ENCODE measurements at places on chromosomes 16 and 17.

- DNase-seq, result no peak
Observed at GRCh38 chr17:31535581-31535981, 144.1 kb downstream of the RAB11FIP4 start.

DNA sequence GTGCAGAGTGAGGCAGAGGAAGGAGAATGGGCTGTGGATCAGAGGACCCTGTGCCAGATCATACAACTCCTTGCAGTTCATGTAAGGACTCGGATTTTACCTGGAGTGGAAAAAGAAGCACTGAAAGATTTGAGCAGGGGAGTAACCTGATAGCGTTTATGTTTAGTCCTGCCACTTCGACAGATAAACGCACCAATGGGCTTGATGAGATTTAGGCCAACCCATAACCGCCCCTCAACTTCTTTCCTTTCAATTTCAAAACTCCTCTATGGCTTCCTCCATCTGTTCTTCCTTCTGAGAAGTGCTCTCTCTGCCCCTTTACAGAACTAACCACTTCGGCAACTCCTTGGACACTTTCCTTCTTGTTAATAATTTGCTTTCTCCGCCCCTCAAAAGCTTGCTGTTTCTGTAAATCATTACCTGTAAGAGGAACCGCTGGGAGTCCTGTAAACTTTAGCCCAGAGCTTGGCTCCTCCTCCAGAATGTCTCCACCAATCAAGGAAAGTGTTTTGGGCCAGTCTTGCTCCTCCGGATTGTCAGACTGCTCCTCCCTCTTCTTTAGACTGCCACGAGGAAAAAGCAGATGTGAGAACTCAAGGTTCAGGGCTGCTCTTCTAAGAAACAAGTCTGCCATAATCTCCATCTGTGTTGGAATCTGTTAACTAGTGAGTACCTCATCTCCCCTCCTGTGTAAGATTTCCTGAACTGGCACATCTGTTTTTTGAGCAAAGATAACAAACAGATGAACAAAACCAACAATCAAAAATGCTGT lies at the start of gene ACSM3:
TSS of gene ACSM3 (plus strand) at position 554 of the 772 bp plus-strand sequence. CDS start 6,021 bp downstream, outside the sequence.
- DNase-seq, result peak; percentile 76

GRCh38 chr16:19549673-19550072 lies 5.8 kb upstream of the VPS35L start:
- DNase-seq, result no peak

GRCh38 chr17:15909481-15909991 lies 35.4 kb upstream of the ADORA2B start:
- DNase-seq, result no peak

GRCh38 chr17:28743243-28744103 lies at the start of gene TRAF4:
TSS of gene TRAF4 (plus strand) at chr17:28744011. CDS start at chr17:28744113, 102 bp downstream.
- peak; percentile 71 for DNase-seq

DNA sequence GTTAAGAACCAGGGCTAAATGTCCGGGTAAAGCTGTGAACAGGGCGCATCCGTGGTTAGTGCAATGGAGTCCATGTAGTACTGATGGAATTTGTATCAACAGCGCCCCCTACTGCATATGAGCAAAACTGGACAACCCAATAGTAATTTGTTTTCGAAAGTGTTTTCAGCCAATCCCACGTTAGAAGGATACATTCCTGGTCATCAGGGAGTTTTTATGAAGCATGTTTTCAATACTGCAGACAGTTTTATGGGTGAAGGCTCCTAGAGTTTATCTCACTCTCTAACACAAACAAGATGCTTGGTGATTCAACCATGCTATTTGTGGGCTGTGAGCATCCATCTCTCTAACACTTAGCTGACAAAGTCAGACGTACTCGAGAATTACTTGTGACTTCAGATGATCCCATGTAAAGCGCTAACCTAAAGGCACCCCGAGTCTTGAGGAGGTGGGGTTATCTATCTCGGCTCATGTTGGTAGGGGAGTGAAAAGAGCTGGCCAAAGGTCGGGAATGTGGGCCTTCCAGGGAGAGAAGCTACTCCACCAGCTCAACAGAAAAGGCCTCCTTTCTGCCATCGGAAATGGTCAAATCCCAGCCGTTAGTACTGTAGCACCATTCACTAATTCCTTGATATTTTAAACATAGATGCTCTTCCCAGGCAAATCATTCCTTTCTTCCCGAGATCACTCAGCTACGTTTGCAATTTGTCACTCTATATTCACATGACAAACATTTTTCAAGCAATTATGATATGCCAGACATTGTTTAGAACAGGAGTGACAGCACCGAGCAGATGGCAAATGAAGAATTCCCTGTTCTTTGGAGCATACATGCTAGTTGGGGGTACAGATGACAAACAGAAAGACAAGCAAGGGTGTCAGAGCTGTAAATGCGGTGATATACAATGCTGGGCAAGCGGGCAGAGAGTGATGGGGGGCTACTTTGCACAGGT lies 46.9 kb upstream of the HNF1B start:
- peak; percentile 50 for DNase-seq

- no peak for DNase-seq
Observed at GRCh38 chr17:17703140-17703919, 22.1 kb downstream of the RAI1 start.

GRCh38 chr16:471353-472198 lies 46.1 kb downstream of the RAB11FIP3 start:
- DNase-seq, result no peak

- no peak for DNase-seq
Observed at GRCh38 chr17:81186203-81186602, 20.2 kb upstream of the AATK start.

- no peak for DNase-seq
Observed at GRCh38 chr17:70604854-70605253, 435.5 kb downstream of the KCNJ2 start.

DNA sequence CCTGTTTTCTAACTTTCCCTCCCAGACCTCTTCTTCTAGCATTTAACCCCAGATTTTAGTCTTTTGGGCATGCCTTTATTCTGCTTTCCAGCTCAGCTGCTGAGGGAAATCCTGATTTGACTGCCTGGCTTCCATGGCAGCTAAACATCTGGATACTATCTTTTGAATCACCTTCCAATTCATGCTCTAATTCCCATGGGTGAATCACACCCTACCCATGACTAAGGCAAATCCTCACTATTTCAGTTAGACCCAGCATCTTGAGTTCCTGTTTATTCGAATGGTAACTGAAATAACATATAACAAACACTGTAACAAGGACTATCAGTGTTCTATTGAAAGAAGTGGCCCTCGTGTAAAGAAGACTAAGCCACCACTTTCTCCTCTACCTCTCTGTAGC lies 29.8 kb downstream of the CA10 start:
- DNase-seq, result no peak

DNA sequence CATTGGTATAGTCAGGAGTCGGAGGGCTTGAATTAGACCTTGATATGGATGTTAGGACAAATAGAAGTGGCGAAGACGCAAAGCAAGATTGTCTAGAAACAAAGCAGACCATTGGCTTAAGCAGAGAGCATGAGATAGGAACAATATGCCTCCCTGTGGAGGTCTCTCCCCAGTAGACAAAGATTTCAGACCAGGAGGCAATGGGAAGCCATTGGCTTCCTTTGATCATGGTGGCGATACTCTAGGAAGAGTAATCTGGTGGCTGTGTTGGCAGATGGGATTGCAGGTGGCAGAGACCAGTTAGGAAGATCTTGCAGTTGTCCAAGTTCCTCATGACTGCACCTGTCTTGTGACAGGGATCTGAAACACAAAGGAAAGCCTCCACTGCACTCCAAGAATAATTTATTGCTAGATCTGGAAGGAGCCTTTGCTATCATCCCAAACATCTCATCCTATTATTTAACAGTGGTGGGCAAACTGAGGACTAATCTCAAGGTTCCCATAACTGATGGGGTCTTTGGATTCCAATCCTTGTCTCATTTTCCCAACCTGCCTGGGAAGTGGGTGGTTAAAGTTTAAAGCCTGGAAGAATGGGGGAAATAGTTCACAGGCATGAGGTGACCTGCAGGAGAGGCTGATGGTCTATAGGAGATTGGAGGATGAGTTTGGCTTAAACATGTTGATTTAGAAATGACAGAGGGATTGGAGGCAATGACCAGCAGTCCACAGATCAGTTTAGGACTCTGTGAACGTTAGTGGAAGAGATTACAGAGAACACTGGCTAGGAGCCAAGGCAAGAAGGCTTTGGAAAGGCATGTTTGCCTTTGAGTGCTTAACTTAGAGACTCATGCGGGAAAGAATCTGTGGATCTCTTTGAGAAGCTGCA lies 37.0 kb downstream of the HLF start:
- no peak for DNase-seq

DNA sequence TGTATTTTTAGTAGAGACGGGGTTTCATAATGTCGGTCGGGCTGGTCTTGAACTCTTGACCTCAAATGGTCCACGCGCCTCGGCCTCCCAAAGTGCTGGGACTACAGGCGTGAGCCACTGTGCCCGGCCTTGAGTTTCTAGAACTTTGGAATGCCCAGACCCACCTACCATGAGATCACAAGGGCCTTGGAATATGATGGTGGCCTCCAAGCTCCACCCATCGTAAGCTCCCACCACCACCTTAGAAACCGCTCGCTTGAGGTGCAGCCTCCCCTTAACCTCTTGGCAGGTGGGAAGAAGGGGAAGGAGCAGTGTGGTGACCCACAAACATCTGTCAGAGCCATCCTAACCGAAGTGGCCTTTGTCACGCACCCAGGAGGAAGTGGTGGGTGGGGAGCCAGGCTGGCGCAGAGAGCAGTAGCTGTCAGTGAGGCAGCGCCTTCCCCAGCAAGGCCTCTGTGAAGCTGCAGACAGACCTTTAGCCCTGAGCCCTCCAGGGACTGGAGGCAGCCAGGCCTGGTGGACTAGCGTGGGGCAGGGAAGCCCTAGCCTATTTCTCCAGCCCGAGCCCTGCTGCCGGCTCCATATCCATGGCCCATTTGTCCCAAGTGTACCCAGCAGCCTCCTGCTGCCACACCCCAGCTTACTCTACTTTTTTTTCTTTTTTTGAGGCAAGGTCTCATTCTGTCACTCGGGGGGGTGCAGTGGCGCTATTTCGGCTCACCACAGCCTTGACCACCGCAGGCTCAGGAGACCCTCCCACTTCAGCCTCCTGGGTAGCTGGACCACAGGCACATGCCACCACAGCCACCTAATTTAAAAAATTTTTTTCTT lies 13.1 kb upstream of the SEPHS2 start:
- DNase-seq, result peak; percentile 72

GRCh38 chr17:39678340-39679116 lies 9.3 kb downstream of the PGAP3 start:
- no peak for DNase-seq

GRCh38 chr16:47493381-47494337 lies 32.5 kb downstream of the PHKB start:
- no peak for DNase-seq

- peak; percentile 79 for DNase-seq
Observed at GRCh38 chr17:76772842-76773525, 35.1 kb downstream of the MFSD11 start.

DNA sequence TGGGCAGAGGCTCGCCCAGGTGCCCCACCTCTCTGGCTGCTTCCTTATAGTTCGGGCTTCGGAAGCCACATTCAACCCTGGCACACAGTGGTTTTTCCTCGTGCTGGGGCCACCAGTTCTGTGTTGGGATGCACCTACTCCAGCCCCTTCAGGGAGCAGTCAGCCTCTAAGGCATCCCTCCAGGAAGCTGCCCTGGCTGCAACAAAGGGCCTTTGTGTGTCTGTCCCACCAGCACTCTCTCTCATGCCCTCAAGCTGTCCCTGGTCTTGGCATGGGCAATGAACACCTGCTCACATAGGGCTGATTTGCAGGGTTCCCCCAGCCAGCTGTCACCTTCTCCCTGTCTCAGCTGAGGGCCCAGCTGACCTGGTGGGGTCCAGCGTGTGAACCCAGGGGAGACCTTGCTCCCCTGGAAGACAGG lies 754 bp upstream of the NOXO1 start:
- DNase-seq, result no peak

DNA sequence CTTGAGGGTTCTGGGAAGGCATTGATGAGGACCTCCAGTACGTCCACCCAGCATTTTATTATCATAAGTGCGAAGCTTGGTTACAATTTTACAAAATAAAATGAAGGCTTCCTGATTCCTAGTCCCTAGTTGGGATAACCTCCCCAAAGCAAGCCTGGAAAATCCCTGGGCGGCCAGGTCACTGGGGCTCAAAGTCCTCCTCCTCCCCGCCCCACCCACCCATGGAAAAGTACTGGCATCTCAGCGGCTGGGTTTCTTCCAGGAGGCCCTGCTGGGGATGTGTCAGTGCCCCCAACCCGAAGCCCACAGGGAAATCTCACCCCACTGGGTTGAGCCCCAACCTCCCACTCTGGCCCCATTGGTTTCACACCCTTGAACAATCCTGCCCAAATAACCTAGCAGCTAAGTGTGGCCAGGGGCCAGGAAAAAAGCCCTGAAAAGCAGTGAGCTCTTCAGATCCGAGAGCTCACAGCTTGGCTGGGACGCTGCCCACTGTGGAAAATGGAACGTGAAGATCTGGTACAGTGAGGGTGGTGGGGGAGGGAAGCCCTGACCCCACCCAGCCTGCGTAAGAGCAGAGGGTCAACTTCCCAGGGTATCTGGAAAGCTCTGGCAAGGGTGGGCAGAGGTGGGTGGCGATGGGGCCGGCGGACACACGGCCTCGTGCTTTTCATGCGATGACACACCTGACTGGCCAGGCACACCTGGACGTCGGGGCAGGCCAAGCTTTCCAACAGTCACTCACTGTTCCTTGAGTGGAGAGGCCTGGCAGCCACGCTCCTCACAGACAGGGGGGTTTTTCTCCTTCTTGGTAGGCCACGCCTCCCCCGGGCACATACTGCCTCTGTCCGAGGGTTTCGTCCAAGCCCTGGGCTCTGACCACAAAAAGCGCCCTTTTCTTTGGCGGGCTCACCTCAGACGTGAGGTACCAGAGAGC lies 324.5 kb downstream of the SOX9 start:
- DNase-seq, result no peak

- no peak for DNase-seq
Observed at GRCh38 chr17:81025741-81026129, 9.2 kb upstream of the BAIAP2 start.

- DNase-seq, result no peak
Observed at GRCh38 chr16:56457927-56458470, 6.6 kb downstream of the OGFOD1 start.

- no peak for DNase-seq
Observed at GRCh38 chr16:8396463-8396862, 193.8 kb downstream of the TMEM114 start.

DNA sequence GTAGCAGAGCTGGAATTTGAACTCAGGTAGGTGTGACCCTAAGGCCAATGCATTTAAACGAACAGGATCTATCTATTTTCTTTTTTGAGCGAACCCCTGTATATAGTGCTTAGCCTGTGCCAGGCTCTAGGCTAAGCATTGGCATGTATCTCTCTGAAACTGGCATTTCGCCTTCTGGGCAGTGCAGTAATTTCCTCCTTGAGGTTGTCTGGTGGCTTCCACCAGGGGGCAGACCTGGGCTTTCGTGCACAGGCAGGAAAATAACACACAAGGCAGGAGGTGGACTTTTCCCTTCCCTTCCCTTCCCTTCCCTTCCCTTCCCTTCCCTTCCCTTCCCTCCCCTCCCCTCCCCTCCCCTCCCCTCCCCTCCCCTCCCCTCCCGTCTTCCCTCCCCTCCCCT lies 34.4 kb upstream of the PRKCB start:
- DNase-seq, result peak; percentile 65

All from CD4-positive, alpha-beta memory T cell (primary cell).